ENCODE measurements at places on chromosomes 4 and X.
A peak's percentile ranks its signal among the peaks of the same experiment; 100 is the strongest.

- peak; percentile 17 for DNase-seq
These were observed 3.1 kb downstream of the IL1RAPL1 start for GRCh38 chrX:28590396-28590795.

DNA sequence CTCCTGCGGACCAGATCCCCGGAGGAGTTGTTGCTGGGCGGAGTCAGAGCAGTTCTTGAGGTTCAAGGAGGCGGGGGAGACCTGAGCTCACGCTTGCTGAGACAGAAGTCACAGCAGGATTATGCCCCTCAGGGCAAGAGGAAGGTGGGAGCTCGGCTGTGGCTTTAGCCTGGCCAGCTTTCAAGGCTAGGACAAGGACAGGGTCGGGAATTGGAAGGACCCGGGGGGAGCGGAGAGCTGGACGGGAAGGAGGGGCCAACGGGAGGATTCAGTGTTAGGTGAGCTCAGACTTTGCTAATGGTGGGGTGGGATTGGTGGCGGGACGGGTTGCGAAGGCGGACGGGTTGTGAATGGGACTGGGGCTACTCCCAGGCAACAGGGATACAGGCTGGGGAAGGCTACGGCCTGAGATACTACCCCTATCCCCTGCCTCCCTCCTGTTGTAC, at the start of gene RIBC1:
Gene RIBC1, plus strand, starts transcription at position 13 of the 446 bp plus-strand sequence. CDS start 3,404 bp downstream, outside the sequence.
- no peak for DNase-seq

DNA sequence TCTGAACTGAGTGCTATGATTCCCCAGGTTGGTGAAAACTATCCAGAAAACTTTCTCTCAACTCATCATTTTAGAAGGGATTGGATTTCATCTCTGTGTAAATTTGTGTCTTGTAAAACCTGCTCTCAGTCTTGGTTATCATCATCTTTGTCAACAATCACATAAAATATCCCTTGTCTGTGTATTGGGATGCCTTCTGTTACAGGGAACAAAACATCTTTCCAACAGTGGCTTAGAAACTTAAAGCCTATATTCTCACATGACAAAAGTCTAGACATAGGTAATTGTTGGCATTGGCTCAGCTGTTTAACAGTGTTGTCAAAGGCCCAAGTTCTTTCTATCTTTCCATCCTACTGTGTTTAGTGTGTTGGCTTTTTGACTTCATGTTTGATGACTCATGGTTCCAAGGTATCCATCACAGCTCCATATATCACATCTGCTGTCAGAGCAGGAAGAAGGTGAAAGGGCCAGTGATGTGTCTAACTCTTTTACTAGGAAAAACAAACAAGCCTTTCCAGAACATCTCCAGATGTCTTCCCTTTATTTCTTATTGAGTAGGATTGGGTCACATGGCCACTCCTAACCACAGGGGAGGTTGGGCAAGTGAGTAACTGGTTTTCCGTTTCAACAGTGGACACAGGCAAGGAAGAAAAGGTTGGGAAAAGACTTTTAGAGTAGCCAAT, 65.0 kb downstream of the PHEX start:
- DNase-seq: peak; percentile 88

GRCh38 chr4:36614011-36614410, 332.6 kb downstream of the DTHD1 start:
- DNase-seq: no peak

DNA sequence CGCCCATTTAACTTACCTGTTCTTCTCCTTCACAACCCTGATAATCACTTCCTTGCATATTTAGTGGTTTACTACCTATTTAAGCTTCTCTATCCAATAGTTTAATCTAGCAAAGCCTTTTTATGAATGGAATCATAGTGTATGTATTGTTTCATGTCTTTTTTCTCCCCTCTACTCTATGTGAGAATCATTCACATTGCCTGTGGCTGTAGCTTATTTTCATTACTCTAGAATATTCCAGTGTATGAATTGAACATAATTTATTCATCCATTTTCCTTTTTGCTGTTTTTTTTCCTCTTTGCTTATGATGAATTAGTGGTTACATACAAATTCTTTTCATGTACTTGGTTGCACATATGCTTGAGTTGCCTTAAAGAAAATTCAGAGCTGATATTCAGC, 490 bp upstream of the ADH4 start:
- DNase-seq: no peak

GRCh38 chr4:47538825-47539154, 53.7 kb downstream of the ATP10D start:
- no peak for DNase-seq

GRCh38 chr4:69849969-69850368, 10.0 kb downstream of the SULT1E1 start:
- DNase-seq: no peak

- peak; percentile 17 for DNase-seq
These were observed 1.9 kb downstream of the ARHGAP10 start for GRCh38 chr4:147733716-147734344.

- peak; percentile 74 for DNase-seq
These were observed 24.9 kb upstream of the SGMS2 start for GRCh38 chr4:107799669-107800450.

- DNase-seq: no peak
These were observed 34.9 kb upstream of the TRO start for GRCh38 chrX:54885740-54886139.

DNA sequence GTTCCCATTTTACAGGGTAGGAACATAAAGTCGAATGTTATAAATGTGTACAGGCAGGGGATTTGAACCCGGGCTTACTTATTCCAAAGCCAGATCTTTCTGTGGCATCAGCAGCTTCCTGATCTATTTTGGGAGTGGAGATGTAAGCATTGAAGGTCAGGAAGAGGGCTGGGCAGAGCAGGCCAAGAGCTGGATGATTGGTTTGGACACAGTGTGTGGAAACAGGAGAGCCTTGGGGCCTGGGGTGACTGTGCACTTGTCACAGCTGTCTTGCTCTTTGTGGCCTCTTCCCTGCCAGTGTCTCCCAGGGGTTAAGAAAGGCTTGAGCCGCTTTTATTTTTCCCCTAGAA, 127.9 kb upstream of the ENPP6 start:
- DNase-seq: peak; percentile 62

GRCh38 chr4:88286897-88287296, 2.5 kb upstream of the PPM1K start:
- DNase-seq: no peak

- no peak for DNase-seq
These were observed 1513.2 kb downstream of the ARAP2 start for GRCh38 chr4:34731070-34731469.

GRCh38 chr4:91887926-91888325, 415.8 kb upstream of the GRID2 start:
- no peak for DNase-seq

GRCh38 chrX:55342533-55343501, 78.1 kb upstream of the PAGE3 start:
- peak; percentile 32 for DNase-seq

Measured in lung microvascular endothelial cell (primary cell).